Renal cortex interstitium (tissue), 15 donors: ENCODE measurements at places on chromosomes 12 and 14. TPM values are rescaled to one million over a fixed set of nuclear protein-coding genes. Genes with fewer than 3 reads are reported as not detected.

CLEC2B gene
- 3.1 TPM for polyA plus RNA-seq

GRCh38 chr14:68164711-68165113 lies 345.1 kb downstream of the RAD51B start:
- no peak for DNase-seq

NID2 gene
- 122 TPM for polyA plus RNA-seq

DNA sequence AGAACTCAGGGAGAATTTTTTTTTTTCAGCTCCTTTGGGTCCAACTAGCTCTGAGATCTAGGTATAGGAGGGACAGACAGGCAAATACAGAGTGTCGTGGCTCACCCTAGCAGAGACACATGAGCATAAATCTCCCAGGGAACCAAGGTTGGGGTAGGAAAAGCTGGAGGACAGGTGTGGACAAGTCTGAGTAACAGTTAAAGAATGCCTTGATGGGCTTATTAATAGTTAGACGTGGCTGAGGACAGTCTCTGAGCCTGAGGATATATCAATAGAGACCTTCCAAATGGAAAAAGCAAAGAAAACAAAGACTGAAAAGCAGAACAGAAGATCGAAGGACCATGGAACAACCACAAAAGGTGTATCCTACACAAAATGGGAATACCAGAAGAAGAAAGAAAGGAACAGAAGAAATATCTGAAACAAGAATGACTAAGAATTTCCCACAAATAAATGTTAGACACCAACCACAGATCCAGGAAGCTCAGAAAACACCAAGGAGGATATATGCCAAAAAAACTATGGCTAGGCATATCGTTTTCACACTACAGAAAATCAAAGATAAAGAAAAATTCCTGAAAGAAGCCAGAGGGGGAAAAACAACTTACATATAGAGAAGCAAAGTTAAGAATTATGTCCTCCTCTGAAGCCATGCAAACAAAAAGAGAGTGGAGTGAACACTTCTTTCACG lies 80.9 kb downstream of the PTPRB start:
- no peak for DNase-seq

DNA sequence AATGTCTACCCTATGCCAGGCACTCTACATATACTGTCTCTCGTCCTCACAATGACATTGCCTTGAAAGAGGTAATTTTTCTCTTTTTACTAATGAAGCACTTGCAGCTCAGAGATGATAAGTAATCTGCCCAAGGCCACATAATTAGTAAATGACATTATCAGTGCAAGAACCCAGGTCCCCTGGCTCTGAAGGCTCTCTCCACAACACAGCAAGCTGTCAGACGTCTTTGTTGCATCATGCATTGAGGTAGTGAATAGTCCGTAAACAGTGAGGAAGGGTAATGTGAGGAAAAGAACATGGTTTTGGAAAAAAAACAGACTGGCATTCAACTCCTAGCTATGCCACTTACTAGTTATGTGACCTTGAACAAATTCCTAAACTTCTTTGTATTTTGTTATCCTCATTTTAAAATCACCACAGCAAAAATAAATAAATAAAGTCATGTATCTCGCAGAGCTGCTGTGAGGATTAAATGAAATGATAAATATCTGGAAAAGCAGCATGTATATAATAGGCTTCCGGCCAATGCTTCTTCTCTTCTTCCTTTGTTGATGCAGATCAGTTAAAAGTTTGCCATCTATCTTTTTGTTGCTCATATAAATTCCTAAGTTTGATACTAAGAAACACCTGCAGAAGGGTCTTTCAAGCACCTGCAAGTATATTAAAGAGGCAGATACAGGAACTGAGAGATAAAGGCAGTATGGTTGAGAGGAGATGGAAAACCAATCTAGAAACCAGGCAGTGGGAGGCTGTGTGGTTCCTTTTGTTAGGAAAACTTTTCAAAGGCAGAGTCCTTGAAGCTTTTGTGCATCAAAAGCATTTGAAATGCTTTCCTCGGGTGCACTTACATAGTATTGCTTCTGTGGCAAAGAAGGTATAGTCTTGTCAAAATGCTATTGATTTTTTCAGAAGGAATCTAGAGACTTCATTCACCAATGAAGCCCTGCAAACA lies 82.8 kb downstream of the BTG1 start:
- DNase-seq, result no peak

DNA sequence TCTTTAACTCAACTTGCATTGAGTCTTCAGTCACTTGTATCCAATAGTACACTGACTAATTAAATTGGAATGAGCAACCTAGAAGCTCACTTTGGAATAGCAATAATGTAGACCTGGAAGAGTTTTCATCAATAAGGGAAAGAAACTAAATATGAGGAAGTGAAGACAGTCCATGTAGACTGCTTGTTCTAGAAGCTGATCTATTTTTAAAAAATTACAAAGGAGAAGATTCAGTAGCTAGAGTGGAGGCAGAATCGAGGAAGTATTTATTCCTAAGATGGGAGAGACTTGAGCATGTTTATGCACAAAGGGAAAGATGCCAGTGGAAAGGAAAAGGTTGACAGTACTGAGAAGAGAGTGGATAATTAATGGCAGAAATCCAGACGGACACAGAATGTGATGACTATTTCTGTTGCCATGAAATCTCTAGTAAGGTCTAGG lies 156.3 kb upstream of the PDE3A start:
- no peak for DNase-seq

GRCh38 chr12:1632702-1633101 lies 3.7 kb downstream of the WNT5B start:
- DNase-seq, result no peak

IFI27L1 gene
- polyA plus RNA-seq, result 24.3 TPM
